Activated CD8-positive, alpha-beta memory T cell treated with anti-CD3 and anti-CD28 coated beads for 4 hours (primary cell): ENCODE measurements at places on chromosomes 1 and 21.

GRCh38 chr1:177825276-177825901, 144.5 kb downstream of the SEC16B start:
- DNase-seq, result no peak

GRCh38 chr1:220751111-220751510, 3.0 kb downstream of the MTARC2 start:
- no peak for DNase-seq

DNA sequence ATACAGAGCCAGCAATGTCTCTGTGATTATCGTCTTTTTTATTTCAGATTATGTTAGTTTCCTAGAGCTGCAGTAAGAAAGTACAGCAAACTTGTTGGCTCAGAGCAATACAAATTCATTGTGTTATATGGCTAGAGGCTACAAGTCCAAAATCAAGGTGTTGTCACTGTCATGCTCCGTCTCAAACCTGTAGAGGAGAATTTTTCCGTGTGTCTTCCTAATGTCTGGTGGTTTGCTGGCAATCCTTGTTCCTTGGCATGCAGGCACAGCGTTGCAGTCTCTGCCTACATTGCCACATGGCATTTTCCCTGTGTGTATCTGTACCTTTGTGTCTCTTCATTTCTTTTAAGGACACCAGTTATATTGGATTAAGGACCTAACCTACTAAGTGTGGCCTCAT, 244.4 kb downstream of the LRRIQ3 start:
- no peak for DNase-seq

GRCh38 chr21:41640748-41641509, 125.9 kb downstream of the RIPK4 start:
- DNase-seq, result no peak

DNA sequence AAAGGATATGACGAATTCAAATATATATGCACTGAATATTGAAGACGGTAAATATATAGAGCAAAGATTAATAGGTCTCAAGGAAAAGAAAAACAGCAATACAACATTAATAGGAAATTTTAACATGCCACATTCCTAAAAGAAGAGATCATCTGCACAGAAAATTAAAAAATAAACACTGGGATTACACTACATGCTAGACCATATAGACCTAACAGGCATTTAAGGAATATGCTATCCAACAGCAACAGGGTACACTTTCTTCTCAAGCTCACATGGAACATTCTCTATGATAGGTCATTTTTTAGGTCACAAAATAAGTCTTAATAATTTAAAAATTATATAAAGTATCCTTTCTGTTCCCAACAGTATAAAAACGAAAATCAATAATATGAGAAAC, 1038.3 kb downstream of the KCNT2 start:
- DNase-seq, result no peak

DNA sequence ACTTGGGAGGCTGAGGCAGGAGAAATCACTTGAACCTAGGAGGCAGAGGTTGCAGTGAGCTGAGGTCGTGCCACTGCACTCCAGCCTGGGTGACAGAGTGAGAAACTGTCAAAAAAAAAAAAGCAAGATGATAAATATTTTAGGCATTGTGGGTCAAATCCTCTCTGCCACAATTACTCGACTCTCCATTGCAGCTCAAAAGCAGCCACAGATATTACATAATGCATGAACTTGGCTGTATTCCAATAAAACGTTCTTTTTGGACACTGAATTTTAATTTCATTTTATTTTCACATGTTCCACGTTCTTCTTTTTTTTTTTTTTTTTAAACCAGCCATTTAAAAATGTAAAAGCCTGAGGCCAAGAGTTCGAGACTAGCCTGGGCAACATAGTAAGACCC, 69.4 kb downstream of the TCP10L start:
- DNase-seq, result no peak

GRCh38 chr1:35326246-35326866, 57.8 kb downstream of the ZMYM4 start:
- DNase-seq, result no peak

DNA sequence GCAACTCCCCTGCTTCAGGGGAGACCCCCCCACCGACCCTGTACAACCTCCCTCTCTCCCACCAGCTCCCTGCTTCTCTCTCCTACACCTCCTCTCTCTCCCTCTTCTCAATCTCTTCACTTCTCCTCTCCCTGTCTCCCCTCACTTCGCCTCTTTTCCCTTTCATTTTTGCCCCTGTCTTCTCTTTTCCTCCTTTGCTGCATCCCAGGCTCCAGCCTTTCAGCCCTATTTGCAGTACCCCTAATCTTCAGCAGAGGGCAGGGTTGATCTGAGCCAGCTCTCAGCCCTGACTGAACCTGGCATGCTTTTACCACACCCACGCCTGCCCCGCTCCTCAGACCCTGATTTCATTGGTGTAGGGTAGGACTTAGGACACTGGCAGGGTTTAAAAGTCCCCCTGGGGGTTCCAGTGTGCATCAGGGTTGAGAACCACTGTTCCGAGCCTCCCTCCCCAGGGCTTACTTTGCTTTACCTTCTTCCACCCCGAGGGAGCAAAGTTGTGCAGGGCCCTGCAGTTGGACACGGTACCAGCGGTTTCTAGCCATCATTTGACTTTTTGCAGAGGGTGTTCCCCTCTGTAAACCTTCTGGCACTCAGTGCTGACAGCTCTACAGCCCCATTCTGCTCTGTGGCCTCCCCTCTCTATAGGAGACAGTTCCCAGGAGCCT, 67.3 kb upstream of the CNTN2 start:
- peak; percentile 12 for DNase-seq

GRCh38 chr1:211335522-211336157, 9.0 kb downstream of the TRAF5 start:
- DNase-seq, result no peak

DNA sequence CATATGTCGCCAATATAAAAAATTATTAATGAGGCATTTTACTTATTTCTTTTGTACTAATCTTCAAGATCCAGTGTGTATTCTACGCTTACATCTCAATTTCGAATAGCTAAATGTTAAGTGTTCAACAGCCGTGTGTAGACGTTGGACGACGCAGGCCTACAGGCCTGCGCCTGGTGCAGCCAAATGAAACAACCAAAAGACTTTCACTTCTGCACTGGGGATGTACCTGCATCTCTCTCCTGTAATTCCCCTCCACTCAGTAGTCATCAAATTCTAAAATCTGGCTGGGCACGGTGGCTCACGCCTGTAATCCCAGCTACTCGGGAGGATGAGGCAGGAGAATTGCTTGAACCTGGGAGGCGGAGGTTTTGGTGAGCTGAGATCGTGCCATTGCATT, 76.8 kb upstream of the HNRNPU start:
- no peak for DNase-seq

GRCh38 chr1:45266151-45266801, 59.9 kb upstream of the ZSWIM5 start:
- no peak for DNase-seq

DNA sequence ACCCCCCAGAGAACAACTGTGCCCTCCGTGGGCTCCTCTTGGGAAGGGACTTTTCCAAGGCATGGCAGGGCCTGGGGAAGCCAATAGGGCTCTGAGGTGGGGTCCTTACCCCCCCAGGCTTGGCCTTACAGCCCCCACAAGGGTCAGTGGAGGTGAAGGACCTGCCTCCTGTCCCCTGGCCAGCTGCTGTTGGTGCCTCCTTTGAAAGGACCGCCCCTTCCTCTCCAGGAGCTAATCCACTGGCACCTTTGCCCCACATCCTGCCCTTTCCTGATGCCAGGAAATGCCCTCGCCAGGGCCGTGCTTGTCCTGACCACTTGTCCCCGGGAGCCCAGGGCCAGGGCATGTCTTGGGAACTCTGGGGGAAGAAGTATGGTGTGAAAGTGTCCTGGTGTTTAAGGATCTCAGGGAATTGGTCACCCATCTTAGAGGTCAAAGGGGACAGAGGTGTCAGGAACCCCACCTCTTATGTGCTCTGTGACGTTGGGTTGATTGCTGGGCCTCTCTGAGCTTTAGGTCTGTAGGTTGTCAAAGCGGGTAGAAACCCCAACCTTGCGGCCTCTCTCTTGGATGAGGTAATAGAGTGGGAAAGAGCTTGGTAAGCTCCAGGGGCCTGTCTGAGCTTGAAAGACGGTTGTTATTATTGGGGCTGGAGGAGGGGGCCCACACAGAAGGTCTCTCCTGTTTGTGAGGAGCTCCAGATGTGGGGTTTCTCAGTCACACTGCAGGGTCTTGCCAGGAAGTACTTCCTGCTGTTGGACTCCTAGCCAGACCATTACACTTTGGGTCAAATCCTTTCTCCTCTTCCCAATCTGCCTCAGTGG, 2.8 kb downstream of the KCNQ4 start:
- no peak for DNase-seq

- DNase-seq, result no peak
Measured at GRCh38 chr1:201739492-201740085, 89.4 kb upstream of the IPO9 start.

DNA sequence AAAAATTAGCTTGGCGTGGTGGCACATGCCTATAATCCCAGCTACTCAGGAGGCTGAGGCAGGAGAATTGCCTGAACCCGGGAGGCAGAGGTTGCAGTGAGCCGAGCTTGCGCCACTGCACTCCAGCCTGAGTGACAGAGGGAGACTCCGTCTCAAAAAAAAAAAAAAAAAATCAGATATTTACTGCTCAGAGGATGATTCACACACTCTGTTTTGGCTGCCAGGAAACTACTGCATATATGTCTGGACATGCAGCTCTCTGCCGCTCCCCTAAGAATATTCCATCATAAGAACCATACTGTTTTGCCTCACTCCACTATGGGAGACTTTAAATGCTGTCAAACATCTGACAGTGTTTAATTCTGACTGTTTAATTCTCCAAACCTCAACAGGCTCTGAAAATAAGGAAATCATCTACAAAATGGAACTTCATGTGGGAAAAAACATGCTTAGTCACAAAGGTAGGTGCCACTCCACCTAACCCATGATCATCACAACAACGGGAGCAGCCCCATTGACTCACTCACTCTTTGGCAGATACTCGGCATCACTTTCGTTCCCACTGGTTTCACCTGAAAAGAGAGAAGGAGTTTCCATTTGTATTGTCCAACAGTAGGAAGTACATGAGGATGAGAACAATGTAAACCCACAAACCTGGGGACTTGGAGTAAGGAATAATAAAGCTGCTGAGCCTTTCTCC, 29.3 kb upstream of the BCAS2 start:
- DNase-seq, result no peak

- DNase-seq, result no peak
Measured at GRCh38 chr21:46066591-46067331, 31.2 kb upstream of the COL6A2 start.

GRCh38 chr1:245550720-245551043, 395.9 kb downstream of the KIF26B start:
- no peak for DNase-seq

GRCh38 chr1:4393191-4393590, 261.2 kb upstream of the AJAP1 start:
- no peak for DNase-seq

- peak; percentile 83 for DNase-seq
Measured at GRCh38 chr1:36386265-36387140, 779 bp upstream of the STK40 start.

GRCh38 chr1:40140211-40140973, 20.8 kb upstream of the RLF start:
- DNase-seq, result no peak

GRCh38 chr1:116493484-116494352, 77.1 kb downstream of the CD58 start:
- no peak for DNase-seq

DNA sequence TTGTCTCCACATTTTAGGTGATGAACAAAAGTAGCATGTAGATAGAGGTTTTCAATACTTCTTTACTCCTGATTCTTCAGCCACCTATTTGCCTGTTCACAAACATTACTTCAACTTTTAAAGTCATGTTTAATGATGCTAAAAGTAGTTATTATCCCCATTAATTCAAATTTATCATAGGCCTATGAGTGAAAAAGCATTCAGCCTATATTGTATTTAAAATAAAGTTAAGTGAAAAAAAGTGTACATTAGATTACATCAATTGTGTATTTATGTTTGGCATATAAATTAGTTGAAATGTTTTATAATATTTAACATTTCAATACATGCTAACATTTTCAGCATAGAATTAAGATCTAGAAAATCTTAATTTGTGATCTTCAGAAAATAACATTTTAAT, 10.5 kb downstream of the CDKN2C start:
- DNase-seq, result no peak

DNA sequence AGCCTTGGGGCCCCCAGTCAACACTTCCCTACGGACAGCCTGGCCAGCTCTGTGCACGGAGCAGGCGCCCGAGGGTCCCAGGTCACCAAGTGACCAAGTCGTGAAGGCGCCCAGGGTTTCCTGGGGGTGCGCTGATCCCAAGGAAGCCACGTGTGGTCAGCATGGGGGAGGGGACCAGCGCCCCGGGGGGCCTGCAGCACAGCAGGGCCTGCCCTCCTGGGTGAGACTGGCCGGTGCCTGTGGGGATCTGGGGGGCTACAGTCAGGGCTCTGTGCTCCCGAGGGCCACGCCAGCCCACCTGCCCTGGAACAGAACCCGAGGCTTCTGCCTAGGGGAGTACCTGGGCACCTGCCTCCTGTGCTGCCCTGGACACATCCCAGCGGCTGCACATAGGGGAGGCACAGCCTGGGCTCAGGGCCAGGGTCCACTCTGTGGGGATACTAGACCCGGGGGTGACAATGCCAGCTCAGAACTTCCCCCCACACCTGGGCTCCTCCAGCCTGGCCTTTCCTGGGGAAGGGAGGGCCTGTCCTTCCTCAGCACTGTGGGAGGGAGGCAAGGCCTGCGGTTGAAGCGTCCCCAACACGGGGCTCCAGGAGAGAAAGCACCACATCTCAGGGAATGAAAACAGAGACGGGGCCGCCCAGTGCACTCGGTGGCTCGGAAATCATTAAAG, 6.2 kb upstream of the POFUT2 start:
- no peak for DNase-seq

DNA sequence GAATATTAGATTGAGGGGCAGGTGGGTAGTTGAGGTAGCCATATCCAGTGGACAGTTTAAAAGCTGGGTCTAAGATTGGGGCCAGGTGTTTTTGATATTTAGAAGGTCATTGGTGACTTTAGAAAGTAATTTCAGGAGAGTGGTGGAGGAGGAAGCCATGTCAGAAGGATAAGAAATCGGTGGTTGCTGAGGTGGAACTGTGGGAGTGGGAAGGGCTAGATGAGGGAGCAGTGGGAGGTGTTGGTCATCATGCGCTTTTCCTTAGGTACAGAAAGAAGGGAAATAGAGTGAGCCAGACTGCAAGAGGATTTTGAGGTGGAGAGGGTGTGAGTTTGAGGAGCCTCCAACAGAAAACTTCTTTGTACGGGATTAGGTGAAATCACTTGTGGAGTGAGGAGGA, 7.2 kb downstream of the MTR start:
- DNase-seq, result no peak

GRCh38 chr1:24009406-24009805, 29.3 kb upstream of the SRSF10 start:
- no peak for DNase-seq

GRCh38 chr1:41957568-41957967, 38.8 kb upstream of the HIVEP3 start:
- DNase-seq, result no peak

DNA sequence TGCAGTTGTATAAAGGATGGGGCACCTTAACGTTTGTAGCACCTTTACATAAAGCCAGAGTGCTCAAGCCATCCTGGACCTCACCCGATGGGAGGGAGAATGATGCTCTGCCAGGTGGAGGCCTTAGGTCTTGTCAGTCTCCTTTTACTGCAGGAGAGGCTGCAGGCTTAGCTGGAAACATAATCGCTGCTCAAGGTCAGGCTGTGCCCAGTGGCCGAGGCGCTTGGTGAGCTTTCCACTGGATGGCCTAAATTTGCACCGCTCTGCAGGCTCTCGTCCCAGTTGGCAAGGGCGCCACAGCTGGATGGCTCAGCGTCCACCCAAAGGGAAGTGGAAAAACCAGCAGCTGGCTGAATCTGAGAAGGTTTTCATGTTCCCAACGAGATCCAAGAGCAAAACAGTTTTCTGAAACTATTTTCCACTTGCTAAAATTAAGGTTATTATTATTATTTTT, 438.9 kb downstream of the CAMTA1 start:
- no peak for DNase-seq
